ENCODE measurements at places on chromosomes 3 and 15.

- no peak for DNase-seq
Measured at GRCh38 chr3:53287131-53287629, 31.4 kb upstream of the TKT start.

GRCh38 chr3:82376883-82377282 is 615.4 kb upstream of the GBE1 start:
- DNase-seq = no peak

DNA sequence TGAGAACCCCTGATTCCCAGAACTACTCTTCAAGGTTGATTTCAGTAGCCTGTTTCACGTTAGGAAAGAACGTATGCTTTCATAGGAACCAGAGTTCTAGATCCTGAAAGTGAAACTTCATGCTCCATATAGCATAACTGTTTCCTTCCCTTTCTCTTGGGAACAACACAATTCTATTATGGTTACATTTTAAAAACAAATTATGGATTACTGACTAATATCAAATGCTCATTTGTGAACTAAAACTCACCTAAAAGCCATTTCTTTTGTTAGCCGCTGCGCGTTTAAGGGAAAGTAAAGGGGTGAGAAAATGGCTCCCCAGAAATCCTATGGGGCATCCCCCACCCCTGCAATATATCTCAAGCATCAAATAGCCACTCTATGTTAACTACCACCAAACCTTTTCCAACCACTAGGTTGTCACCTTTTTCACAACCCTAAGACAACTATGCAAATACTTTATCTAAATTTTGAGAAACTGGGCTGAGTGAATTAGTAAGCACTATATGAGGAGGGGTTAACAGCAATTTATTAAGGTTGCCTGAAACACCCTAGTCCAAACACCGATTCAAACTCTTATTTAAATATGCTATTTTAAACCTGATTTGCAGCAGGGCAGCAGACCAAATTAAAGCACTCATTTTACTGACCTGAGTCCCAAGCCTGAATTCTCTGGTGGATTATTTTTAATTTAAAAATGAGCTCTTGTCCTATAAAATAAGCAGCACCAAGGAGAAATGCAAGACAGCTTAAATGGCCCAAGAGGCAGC is 2.4 kb downstream of the SIAH2 start:
- DNase-seq = peak; percentile 30

- DNase-seq = no peak
Measured at GRCh38 chr3:155398046-155398445, 104.6 kb upstream of the STRIT1 start.

- no peak for DNase-seq
Measured at GRCh38 chr3:62135741-62136140, 237.6 kb downstream of the FEZF2 start.

- no peak for DNase-seq
Measured at GRCh38 chr3:126715432-126715831, 11.4 kb downstream of the CHCHD6 start.

GRCh38 chr3:167033866-167034265 is 346.2 kb downstream of the ZBBX start:
- no peak for DNase-seq

- no peak for DNase-seq
Measured at GRCh38 chr3:41304593-41304992, 105.3 kb downstream of the CTNNB1 start.

- no peak for DNase-seq
Measured at GRCh38 chr15:65638109-65638508, 16.4 kb downstream of the SLC24A1 start.

DNA sequence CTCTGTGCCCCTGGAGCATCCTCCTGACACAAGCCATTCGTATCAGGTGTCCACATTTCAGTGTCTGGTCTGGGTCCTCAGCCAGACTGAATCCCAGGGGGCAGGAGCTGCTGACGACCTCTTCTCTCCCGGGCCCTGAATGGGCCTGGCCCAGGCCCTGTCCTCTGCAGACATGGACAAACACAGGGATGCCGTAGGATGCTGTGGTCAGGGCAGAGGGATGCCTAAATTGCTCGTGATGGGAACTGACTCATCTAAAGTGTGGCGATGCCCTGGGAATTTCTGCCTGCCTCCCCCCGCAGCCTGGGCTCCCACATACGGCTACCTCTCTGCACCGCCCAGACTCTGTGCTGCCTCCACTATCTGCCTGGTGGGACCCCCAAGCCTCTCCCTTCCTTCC is 58.5 kb upstream of the CTSH start:
- no peak for DNase-seq

GRCh38 chr3:47318916-47319315 is 36.2 kb downstream of the KLHL18 start:
- no peak for DNase-seq

DNA sequence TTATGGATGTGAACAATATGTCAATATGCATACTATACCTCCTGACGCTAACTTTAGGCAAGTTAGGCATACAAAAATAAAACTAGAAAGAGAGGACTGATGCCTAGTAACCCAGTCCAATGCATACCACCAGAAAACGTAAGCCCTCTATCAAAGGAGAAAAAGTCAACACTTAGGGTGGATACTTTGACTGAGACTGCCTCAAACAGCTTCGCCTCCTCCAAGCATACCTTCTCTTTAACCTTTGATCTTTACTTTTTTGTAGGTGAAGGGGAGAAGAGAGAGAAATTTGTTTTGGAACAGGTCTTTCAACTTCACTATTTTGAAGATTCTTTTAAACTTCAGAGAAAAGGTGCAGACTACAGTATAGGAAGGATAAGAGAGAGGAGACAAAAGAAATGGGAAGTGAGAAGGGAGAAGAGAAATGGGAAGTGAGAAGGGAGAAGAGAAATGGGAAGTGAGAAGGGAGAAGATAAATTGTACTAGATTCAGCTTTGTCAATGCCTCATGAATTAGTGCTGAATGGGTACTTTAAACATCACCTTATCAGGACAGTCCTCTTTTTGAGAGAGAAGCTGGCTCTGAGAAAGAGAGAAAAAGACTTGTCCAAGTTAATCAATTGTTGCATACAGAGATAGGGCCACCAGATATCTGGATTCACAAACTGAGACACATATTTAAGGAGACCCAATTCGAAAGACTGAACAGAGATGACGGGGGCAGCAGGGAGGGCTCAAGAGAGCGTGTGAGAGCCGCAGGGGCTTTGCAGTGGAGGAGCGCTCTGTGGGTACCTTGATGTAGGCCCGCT is 1.0 kb downstream of the P3H2 start:
- DNase-seq = no peak

DNA sequence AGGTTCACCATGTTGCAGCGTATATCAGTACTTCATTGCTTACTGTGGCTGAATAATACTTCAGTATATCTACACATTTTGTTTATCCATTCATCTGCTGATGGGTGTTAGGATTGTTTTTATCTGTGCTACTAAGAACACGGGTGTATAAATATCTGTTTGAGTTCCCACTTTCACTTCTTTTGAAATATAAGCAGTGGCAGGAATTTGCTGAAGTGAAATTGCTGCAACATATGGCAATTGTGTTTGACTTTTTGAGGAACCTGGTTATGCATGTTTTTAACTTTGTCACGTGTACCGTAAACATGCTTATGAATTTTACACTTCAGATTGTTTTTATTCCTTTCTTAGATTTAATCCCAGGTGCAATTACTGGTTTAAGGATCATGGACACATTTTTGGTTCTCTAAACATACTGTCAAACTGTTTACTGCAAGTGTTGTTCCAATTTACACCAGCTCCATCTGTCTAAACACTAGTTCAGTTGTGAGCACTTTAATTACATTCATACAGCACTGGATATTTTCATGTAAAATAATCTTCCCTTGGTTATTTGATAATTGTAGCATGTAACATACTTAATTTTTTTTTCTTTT is 23.1 kb downstream of the TRAK1 start:
- DNase-seq = no peak

GRCh38 chr3:4888913-4889846 is 90.1 kb upstream of the BHLHE40 start:
- DNase-seq = no peak

DNA sequence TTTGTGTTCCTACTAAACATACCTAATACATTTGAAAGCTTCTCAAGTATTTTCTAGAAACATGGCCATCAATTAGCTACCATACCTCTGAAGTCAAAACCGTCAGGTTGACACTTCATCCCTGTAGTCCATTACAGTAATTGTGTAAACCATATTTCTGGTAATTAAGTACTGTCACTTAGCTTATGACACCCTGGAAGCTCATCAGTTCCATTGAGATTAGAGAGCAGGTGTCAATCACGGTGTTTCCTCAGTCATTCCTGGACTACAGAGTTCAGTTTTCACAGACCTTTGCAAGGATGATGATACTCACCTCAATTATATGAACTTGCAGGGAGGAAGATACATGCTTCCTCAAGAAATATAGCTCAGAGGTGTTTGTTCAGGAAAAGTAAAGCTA is 552.0 kb downstream of the SI start:
- DNase-seq = no peak

- DNase-seq = no peak
Measured at GRCh38 chr3:183098536-183099025, 715 bp downstream of the MCCC1 start.

GRCh38 chr3:64852738-64853137 is 164.9 kb upstream of the ADAMTS9 start:
- no peak for DNase-seq

GRCh38 chr15:100772892-100773520 is 106.6 kb upstream of the ALDH1A3 start:
- no peak for DNase-seq

GRCh38 chr3:119314821-119315220 is 20.6 kb downstream of the ARHGAP31 start:
- no peak for DNase-seq

- DNase-seq = no peak
Measured at GRCh38 chr3:157375342-157375986, 61.2 kb upstream of the PTX3 start.

GRCh38 chr3:55968331-55968730 is 481.2 kb upstream of the WNT5A start:
- no peak for DNase-seq

- DNase-seq = no peak
Measured at GRCh38 chr3:109559389-109559788, 222.0 kb upstream of the DPPA4 start.

DNA sequence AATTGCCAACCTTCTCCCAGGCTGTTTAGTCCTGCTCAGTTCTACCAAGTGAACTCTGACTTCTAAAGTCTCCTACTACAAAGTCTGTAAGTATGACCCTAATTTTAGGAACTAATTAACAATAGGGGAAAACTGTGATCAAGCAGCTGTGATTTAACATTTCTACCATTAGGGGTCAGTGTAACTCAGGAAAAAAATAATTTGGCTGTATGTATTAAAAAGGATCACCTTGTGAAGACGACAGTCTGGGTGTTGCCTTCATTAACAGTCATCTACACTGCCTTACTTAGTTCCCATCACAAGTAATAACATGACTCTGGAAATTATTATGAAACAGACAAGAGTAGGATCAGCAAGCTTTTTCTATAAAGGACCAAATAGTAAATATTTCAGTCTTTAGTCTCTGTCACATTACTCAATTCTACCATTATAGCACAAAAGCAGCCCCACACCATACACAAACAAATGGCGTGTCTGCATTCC is 4.2 kb upstream of the NPHP3 start:
- DNase-seq = no peak

DNA sequence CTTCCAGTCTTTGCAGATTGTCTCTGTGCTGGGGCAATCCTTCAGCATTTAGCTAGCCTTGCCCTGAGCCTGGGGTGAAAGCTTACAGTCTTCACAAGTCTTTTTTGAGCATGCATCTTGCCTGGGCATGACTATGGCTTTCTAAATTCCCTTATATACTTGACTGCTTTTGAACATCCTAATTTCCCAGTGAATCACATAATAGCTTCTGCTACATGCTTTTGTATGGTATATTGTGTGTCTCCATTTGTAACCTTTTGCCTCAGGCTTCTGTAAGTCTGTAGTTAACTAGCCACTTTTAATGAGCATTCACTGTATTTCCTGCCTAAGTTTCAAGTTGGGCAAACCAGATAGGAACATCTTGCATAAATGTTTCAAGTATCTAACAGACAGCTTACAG is 76.8 kb downstream of the CHCHD4 start:
- DNase-seq = no peak

- DNase-seq = no peak
Measured at GRCh38 chr3:184290331-184290730, 8.7 kb upstream of the PSMD2 start.

DNA sequence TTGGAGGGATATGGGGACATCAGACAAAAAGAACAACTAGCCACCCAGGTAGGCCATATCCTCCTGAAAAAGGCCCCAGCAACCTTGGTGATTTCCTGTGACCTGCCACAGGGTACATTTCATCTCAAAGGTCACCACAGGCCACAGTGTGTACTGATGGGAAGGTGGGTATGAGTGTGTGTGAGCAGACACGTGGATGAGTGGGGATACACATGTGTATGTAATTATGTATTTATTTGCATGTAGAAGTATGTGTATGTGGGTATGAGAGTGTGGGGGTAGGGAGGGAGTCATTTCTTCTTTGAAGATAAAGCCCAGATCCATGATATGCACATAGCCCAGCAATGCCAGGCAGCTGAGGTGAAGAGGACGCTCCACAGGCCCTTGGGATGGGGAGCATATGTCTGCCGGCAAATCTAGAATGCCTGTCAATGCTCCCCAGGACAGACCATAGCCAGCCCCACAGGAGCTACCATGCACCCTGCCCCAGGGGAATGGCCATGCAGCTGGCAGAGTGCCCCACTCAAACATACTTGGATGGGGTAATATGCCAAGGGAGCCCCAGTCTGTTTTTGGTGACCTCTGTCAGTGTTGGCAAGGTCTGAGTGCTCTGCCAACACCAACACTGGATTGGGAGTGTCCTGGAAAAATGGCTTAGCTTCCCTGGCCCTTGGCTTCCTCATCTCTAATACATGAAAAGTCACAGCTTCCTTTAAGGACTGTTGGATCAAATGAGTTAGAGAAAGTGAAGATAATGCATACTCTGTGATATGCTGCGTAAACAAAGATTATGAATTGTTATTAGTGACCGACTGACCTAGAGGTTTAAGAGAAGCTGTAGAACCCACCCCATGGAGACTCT is 42.4 kb downstream of the RAB6B start:
- DNase-seq = no peak

GRCh38 chr3:9902372-9903237 is at the start of gene IL17RE:
Gene IL17RE (plus strand): TSS chr3:9902848. CDS start chr3:9902933, 85 bp downstream.
- no peak for DNase-seq

DNA sequence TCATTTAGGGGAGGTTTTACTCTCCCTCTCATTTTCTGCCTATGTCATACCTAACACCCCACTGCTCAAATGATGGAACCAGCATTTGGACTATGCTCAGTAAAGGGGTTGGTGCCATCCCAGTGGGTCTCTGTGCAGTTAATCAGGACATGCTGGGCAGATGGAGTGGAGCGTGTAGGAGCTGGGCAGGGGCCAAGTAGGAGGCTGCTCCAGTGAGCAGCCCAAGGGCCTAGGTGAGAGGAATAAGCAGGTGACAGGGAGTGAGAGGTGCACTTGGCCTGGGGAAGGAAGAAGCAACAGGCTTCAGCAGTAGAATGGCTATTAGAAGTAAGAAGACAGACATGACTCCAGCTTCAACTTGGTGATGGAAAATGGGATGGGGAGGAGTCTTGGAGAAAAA is 72.2 kb downstream of the EPHB1 start:
- no peak for DNase-seq

All from activated CD8-positive, alpha-beta memory T cell treated with anti-CD3 and anti-CD28 coated beads, Interleukin-2, amount 50 U/mL, for 4 hours (primary cell).